Thoracic aorta (tissue), 2 donors: ENCODE measurements at places on chromosomes 3 and 15.

GRCh38 chr3:142993958-142994442, 7.4 kb upstream of the U2SURP start:
- DNase-seq, result peak; percentile 21

- DNase-seq, result no peak
Observed at GRCh38 chr15:57340682-57341259, 35.5 kb upstream of the CGNL1 start.

DNA sequence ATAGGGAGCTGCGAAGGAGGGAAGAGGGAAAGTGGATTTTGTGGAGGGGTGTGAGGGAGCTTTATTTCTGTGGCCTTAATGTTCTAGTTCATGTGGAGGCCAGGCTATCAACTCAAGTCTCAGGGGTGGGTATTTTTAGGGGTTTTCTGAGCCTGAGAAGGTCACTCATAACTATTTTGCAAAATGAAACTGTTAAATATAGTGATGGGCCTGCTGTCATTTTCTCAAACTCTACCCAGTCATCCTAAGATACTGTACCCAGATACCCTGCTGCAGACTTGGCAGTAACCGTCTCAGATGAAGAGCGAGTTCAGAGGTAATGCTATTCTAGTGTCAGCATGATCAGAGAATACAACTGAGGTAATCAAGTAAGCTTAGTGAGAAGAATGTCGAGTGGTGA, 545.0 kb upstream of the TBL1XR1 start:
- no peak for DNase-seq

- no peak for DNase-seq
Observed at GRCh38 chr3:38516669-38517068, 20.5 kb downstream of the EXOG start.

DNA sequence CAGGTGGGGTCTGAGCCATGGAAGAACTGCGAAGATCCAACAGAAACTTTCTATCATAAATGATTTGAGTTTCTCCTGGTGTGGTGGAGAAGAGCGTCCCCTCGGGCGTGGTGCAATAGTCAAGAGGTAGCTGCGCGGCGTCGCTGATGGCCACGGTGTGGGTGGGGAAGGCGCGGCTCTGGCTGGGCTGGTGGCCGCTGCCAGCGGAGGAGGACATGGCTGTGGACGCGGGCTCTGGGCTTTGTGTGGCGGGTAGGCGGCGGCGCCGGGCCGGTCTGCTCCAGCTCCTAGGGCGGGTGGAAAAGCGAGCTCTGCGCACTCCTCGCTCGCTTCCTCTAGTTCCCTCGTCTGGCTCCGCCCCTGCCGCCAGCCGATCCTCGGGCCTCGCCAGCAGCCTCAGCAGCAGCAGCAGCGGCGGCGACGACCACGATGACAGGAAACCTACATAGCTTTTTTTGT, 5.9 kb downstream of the STARD9 start:
- DNase-seq, result peak; percentile 45

DNA sequence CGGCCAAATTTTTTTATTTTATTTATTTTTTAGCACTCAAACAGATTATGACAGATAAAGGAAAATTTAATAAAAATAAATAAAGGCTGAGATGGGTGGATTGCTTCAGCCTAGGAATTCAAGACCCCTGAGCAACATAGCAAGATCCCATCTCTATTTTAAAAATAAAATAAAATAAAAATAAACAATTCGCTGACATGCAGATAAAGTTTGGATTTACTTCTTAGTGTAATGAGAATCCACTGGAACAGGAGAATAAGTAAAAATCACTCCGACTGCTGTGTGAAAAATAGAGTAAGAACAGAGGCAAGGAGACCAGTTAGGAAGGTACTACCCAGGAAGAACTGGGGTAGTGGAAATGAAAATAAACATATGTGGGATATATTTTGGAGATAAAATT, 5.6 kb downstream of the PIK3CB start:
- DNase-seq, result no peak

GRCh38 chr3:45568848-45569762, 25.4 kb upstream of the LIMD1 start:
- DNase-seq, result no peak

DNA sequence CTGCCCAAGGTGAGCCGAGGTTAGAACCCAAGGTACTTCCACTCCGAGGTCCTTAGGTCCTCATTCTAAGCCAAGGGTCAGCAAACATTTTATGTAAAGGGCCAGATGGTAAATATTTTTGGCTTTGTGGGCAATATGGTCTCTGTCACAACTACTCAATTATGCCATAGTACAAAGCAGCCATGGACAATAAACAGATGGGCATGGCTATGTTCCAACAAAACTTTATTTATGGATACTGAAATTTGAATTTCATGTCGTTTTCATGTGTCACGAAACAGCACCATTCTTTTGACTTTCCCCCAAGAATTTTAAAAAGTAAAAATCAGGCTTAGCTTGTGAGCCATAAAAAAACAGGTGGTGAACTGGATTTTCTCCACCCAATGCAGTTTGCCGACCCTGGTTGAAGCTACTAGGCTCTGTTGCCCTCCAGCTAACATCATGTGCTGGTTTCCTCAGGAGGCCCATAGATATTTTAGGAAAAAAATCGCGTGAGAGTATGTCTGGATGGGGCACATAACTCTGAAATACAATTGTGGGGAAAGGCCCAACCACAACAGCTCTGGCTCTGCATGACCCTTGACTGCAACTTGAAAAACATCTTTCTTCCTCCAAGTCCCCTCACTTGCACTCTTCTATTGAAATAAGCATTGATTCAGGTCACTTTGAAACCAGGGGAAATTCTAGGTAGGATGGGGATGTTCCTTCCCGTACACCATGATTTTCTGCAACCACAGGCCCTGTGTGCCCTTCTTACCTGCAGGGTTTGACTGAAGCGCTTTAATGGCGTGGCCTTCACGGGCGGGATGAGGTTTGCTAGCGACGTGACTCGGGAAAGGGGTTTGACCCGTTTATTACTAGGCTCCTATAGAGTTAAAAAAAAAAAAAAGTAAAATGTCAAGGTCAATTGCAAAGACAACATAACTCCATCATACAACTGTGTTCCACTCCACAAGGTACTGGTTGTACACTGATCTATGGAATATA, 28.5 kb downstream of the ARHGEF3 start:
- DNase-seq, result no peak

GRCh38 chr3:12235691-12236090, 53.2 kb upstream of the PPARG start:
- DNase-seq, result no peak

DNA sequence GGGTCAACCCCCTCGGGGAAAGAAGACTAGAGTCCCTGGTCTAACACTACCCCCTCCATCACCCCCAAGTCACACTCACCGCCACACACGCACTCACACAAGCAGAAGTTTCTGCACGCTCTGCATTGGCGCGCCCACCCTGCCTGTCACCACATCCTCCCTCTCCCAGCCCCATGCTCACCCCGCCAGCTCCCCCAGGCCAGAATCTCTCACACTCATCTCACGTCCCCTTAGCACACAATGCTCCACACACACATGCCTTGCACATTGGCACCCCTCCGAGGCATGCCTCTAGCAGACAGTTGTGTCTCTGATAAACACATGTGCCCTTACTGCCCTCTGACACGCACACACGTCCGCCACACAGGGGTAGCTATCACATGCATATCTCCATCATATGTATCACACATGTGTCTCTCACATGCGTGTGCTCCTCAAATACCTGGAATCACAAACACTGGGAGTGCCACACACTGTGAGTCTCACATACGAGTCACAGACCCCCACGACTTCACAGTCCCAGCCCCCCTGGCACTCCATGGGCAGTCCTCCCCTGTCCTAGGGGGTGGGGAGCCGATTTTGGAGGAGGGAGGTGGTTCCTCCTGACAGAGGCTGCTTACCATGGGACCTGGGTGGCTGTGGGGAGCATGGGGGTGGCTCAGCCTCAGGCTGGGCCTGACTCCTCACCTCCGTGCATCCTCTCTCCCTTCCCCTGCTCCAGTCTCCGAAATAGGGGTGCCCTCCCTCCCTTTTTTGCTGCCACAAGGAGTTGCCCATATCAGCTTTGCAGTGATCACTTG, 898 bp downstream of the FBLN2 start:
- DNase-seq, result no peak
